SJSA1 (cell line): ENCODE measurements at places on chromosomes 6 and 20. TPM values are rescaled to one million over a fixed set of nuclear protein-coding genes. Genes with fewer than 3 reads are reported as not detected.

Gene DEFB127
- not detected in 2 replicates for total RNA-seq

Gene TMEM200A
- total RNA-seq = 6.4 and 12.3 TPM in 2 replicates

Gene RNF182
- total RNA-seq = 3.1 and 7.2 TPM in 2 replicates

Gene SS18L1
- 5.2 and 14.2 TPM in 2 replicates for total RNA-seq

Gene KCNK15
- not detected in 2 replicates for total RNA-seq

Gene EPHA7
- not detected in 2 replicates for total RNA-seq

Gene LY6G5C
- total RNA-seq = 1.6 TPM in 1 of 2 replicates, not detected in the other

Gene PRR3
- total RNA-seq = 7.8 and 7.9 TPM in 2 replicates

Gene HLA-DRB1
- not detected in 2 replicates for total RNA-seq

Gene CRYBG1
- 6.4 and 10.1 TPM in 2 replicates for total RNA-seq

Gene SLC22A16
- not detected in 2 replicates for total RNA-seq

Gene GTF2H4
- 13.4 and 17.7 TPM in 2 replicates for total RNA-seq

Gene ENPP5
- total RNA-seq = 0.94 and 2.8 TPM in 2 replicates

Gene CCDC170
- total RNA-seq = 0.61 and 2.4 TPM in 2 replicates

Gene SLA2
- not detected in 2 replicates for total RNA-seq

Gene EDN3
- not detected in 2 replicates for total RNA-seq

Gene LRRC1
- 11.7 and 16.4 TPM in 2 replicates for total RNA-seq

Gene SKIC2
- total RNA-seq = 34.5 and 35.5 TPM in 2 replicates

Gene POM121L2
- total RNA-seq = not detected in 2 replicates

Gene MGME1
- 14.7 and 20.6 TPM in 2 replicates for total RNA-seq

Gene POLR1C
- 24.4 and 28.3 TPM in 2 replicates for total RNA-seq

Gene SLC17A2
- not detected in 2 replicates for total RNA-seq

Gene CALHM6
- total RNA-seq = not detected in 2 replicates

Gene CLPSL2
- not detected in 2 replicates for total RNA-seq

Gene E2F1
- total RNA-seq = 62.1 and 63.9 TPM in 2 replicates

Gene THEMIS
- not detected in 2 replicates for total RNA-seq

Gene TTI1
- total RNA-seq = 14.4 and 16.1 TPM in 2 replicates

Gene COL21A1
- total RNA-seq = 5.0 and 12.6 TPM in 2 replicates

Gene CLDN20
- not detected in 2 replicates for total RNA-seq

Gene CTCFL
- not detected in 2 replicates for total RNA-seq

Gene PHACTR1
- 0.37 TPM in 1 of 2 replicates, not detected in the other for total RNA-seq

Gene HLA-DRA
- total RNA-seq = not detected in 2 replicates

Gene RNF114
- 168 and 175 TPM in 2 replicates for total RNA-seq

Gene CASS4
- total RNA-seq = not detected in 2 replicates
